ENCODE measurements at places on chromosomes 7 and 10.
A peak's percentile ranks its signal among the peaks of the same experiment; 100 is the strongest.

- peak; percentile 84 for DNase-seq
These were observed 15.4 kb downstream of the GPNMB start for GRCh38 chr7:23261843-23262452.

DNA sequence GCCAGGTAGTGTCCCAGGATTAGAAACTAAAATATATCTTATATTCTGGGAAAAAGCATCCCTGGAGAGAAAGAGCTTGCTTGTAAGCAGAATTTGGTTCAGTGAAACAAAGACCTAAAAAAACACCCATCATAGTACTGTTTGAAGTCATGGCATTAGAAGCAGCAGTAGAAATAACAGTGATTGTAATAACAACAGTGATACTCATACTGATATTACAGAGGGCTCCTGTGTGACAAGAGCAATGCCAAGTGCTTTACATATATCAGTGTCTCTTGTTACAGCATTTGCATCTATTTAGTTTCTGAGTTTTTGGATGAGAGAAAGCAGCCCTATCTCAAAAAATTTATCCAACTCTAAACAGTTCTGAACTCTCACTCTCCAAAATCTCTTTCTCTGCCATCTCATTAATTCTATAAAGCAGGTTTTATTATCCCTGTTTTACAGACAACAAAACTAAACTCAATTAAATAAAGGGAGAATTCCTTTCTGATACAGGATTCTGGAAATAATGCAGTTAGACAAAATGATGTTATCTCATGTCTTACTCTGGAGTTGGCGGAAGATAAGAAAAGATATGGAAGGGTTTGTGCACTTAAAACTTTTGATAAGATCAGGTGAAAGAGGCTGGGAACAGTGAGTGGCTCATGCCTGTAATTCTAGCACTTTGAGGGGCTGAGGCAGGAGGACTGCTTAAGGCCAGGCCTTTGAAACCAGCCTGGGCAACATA lies 146.5 kb upstream of the AOAH start:
- no peak for DNase-seq

DNA sequence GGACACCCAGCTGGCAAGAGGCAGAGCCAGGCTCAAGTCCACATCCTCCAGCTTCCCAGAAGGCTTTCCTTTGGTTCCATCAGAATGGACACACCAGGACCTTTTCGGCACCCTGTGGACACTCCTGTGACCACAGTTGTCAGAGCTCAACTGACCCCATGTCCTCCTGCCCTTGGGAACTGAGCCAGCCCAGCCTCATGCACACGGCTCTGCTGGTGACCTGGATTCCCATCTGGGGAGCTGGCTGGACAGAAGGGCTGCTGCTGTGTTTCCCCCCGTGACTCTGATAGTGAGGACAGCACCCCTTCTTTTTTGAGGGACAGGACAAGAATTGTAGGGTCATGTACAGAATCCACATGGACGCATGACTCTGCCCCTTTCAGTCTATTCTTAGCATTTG lies 289.2 kb downstream of the WDR37 start:
- DNase-seq: no peak

GRCh38 chr7:27010068-27010467 lies 85.7 kb downstream of the HOXA1 start:
- no peak for DNase-seq

DNA sequence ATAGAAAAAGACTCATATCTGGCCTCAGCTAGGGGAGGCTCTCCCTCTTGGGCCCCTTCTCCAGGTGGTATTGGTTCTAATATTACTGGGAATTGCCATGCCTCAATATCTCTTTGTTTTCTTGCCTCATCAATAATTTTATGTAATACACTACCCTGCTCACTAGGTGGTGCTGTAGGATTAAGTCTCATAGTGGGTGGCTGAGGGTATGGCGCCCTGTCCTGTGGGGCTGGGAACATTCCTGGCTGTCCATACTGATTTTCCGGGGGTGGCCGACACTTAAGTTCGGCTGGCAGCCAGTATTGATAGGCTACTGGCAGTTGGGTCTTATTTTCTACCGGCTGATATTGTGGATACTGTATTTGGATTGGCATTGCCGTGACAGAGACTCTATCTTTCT lies 9.0 kb upstream of the TAS2R3 start:
- peak; percentile 62 for DNase-seq

Measured in HEK293T (cell line).